SW 1271 (cell line): ENCODE measurements at places on chromosomes 2 and 18.

GRCh38 chr2:47751856-47752414 lies 31.0 kb upstream of the MSH6 start:
- DNase-seq, result no peak

DNA sequence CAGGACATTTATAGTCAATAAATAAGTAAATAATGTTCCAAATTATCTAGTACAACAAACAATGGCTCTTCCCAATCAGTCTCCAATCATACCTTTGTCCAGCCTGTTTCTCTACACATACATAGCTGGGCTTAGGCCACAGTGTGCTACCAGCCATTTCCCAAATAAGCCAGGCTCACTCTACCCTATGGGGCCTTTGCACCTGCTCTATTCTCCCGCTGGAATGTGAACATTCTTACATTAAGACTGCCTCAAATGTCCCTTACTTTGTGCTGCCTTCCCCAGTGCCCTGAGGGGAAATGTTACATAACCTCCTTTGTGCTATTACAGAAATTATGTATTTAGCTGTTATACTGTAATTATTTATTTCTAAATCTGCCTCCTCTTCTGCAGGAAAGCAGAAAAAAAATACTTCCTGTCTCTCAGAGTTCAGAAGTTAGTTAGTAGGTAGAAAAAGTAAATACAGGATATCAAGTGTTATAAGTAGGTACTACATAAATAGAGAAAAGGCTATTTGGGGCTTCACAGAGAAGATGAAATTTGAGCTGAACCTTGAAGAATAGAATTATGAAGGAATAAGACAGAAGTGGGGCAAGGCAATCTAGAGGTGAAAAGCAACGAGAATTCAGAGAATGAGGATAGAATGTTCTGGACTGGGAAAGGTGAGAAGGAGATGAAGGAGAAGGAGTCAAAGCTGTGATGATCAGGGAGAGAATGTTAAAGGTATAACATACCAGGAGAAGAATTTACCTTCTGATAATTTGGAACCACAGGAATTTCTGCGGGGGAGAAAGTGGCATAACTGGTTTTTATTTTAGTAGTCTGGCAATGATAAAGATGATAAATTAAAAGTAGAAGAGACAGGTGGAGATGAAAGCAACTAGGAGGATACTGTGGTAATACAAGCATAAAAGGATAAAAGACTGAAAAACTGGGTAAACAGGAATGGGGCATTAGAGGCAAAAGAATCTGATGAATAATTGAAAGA lies 37.0 kb downstream of the ROCK1 start:
- no peak for DNase-seq

GRCh38 chr18:58805467-58806187 lies 59.0 kb upstream of the ZNF532 start:
- DNase-seq, result no peak

DNA sequence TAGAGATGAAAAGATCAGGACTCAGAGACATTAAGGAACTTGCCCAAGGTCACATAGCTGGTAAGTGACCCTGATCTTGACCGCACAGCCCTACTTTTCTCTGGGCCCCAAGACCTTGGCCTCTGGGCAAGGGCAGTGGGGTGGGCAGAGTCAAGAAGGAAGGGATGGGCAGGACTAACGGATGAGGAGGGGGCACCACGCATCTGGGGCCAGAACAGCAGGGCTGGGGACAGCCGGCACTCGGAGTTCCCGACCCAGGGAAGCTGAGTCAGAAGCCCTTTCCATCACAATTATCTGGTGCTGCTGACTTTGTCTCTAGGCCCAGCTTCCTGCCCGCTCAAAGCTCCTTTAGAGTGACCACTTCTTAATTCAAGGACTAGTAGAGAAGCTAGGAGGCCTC lies 14.4 kb downstream of the CFAP65 start:
- no peak for DNase-seq

GRCh38 chr18:26618135-26618534 lies 69.8 kb upstream of the KCTD1 start:
- DNase-seq, result no peak

DNA sequence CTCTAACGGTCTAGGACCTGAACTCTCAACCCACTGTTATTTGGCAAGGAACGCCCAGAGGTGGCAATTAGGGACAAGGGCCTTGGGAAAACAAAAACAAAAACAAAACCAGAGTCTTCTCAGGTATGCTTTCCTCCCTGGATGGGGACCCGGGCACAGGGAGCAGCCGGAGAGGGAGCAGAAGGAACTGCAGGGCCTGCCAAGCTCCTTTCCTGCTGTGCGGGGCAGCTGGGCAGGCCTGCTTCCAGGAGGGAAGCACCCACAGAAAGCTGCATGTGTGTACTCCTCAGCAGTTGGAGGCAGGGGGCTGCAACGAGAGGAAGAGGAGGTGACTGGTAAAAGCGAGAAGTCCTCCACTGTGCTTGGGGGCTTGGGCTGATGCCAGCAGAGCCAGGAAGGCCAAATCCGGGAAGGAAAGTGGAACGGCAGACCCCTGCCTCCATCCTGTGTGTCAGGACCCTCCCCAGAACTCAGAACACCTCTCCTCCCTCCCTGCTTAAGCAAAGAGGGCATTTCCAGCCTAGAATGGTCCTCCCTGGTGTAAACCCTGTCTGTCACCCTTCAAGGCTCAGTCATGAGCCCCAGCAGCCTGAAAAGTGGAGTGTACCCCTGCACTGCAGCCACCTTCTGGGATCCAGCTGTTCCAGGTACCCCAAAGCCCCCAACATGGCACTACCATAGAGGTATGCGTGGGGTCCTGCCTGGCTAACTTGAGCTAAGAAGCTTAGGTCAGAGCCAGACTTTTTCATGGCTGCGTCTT lies 56.3 kb downstream of the DNMT3A start:
- no peak for DNase-seq

- DNase-seq, result no peak
These were observed 357.3 kb downstream of the ZEB2 start for GRCh38 chr2:144162652-144163051.

- DNase-seq, result no peak
These were observed 339.4 kb downstream of the CMPK2 start for GRCh38 chr2:6526093-6526824.

DNA sequence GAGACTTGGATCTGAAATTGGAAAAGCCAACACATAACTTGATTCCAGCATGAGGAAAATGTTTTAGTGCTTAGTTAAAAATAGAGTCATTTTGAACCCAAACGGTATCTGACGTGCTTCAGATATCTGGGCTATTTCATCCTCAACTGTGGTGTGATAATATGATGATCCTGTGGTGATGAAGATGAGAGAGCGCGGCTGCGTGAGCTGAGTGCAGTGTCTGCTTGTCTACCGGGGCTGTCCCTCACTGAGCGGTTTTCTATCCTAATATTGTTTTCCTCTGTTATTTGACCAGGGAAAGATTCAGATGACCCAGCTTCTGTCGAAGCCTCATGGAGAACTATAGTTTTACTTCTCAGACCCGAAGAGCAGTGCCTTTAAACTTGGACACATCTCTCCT lies 5.8 kb downstream of the TWIST2 start:
- no peak for DNase-seq

GRCh38 chr2:195666113-195666712 lies 9.2 kb downstream of the SLC39A10 start:
- DNase-seq, result no peak

DNA sequence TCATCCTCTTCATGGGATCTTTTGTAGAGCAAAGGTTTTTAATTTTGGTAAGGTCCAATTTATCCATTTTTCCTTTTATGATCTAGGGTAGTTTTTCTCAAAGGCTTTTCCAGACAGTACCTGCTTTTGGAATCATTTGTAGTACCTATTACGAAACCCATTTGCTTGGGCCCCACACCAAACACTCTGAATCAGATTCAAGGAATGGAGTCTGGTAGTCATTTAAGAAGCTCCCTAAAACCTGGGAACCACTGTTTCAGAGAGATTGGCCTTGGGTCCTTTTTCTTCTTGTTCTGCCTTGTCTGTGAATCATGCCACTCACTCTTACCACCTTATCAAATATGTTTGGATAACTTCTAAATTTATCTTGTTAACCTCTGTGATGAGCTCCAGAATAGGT lies 40.3 kb downstream of the OSBPL6 start:
- no peak for DNase-seq

- no peak for DNase-seq
These were observed 59.5 kb downstream of the SCN3A start for GRCh38 chr2:165144315-165144714.

- DNase-seq, result no peak
These were observed 500.7 kb downstream of the METTL4 start for GRCh38 chr18:2070631-2071030.

GRCh38 chr2:232672588-232672987 lies 24.5 kb upstream of the GIGYF2 start:
- DNase-seq, result no peak

- DNase-seq, result no peak
These were observed 38.7 kb upstream of the SLC1A4 start for GRCh38 chr2:64950226-64951160.

GRCh38 chr18:5122272-5122671 lies 74.8 kb downstream of the AKAIN1 start:
- DNase-seq, result no peak

- no peak for DNase-seq
These were observed 14.9 kb downstream of the PPP3R1 start for GRCh38 chr2:68237404-68237803.

DNA sequence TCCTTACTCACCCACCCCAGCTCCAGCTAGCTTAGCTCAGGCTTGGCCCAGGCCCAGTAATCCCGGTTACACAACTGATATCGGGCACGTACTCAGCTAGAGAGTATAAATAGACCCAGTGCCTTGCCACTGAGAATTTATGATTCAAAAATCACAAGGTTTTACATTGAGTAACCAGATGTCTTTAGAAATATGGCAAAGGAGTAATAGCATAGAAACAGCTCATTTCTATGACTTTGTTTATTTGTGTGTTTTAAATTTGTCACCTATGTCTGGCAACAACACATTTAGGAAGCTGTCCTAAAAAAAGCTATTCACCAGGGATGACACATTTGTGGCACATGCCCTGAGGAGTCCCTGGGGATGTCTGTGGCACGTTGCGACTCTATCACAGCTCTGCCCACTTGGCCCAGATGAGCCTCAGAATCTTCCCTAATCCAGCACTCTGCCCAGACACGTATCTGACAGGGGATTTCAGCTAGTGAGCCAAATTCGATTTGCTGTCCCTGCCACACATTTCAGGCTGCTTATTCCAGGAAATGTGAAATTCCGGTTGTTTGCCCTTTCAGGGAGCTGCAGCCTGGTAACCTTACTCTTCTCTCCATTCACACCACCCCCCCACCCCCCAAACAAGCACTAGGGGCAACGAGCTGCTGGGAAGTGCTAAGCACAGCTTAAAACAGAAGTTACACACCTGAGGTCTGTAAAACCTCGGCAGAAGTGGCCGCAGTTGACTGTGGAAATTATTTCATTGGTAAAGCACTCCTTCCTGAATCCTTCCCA lies 85.4 kb upstream of the ZCCHC2 start:
- no peak for DNase-seq

DNA sequence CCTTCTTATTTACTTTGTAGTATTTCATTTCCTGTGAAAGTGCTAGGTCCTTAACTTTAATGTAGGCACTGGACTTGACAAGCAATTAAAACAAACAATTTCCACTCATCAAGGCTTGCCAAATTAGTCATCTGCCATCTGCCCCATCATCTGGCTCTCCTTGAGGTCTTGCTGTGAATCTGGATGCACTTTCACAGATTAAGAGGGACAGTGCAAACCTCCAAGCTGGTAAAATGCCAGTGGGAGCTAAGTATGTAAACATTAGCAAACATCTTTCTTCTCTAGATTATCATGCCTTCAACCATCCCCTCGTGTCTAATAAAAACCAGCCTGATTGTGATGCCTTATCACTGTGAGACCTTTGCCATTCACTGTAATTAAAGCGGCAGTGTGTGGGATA lies 402.9 kb downstream of the ERBB4 start:
- DNase-seq, result no peak

DNA sequence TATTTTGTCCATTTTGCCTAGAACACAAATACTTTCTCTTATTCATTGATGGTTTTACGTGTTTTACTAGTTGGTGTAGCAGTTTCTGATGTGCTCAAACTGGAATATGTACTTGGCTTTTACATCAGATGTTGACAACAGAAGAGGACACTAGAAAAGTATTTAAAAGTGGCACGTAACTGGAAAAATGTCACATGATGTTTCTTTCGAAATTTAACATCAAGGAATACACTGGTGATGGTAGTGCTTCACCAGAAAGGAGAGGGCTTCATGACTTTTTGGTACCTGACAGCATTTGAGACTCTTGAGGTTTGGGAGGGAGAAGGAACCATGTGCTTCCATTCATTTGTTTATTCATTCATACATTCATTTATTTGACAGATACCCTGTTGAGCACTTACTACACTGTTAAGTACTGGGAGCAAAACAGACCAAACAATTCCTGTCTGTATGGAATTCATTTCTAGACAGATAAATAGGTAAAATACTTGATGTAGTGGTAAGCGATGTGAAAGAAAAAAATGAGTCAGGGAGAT lies 1.5 kb downstream of the GIGYF2 start:
- no peak for DNase-seq

GRCh38 chr2:24328010-24328409 lies 32.3 kb downstream of the ITSN2 start:
- no peak for DNase-seq

DNA sequence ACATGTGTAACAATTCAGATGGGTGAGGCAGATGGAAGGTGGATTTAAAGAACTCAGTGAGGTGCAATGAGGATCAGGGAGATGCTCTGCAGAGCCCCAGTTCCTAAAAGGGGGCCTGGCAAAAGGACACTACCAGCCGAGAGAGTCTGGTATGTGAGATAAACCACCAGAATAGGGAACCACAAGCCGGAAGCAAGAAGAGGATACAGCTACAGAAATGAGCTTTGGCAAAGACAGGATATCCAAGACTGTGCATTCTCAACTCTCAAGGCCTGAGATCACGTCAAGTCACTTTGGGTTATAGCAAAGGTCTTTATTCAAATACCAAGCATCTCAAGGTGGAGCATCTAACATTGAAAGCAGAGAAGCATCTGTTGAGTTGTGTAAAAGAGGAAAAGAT lies 293.5 kb downstream of the ARHGAP15 start:
- no peak for DNase-seq

DNA sequence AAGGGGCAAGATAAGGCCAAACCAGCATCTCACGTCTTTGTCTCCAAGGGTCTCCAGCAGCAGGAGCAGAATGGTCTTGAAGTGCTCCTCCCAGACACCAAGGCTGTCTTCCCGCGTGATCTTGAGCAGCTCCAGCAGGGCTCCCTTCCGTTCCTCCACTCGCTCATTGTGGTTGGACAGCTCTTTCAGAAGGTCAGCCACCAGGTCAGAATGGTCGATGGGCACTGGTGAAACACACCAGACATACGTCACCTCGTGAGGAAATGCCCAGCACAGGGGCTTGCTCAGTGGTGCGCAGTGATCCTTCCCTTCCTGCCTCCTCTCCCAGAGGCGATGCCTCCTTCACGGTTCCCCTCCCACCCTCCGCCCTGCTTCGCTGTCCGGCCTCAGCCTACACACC lies 80.1 kb upstream of the TFCP2L1 start:
- no peak for DNase-seq

GRCh38 chr2:3646446-3646845 lies 11.6 kb upstream of the ALLC start:
- DNase-seq, result no peak

GRCh38 chr2:46134531-46135227 lies 162.5 kb upstream of the EPAS1 start:
- DNase-seq, result no peak
